ENCODE measurements at places on chromosomes 16 and 17.

- DNase-seq, result no peak
Observed at GRCh38 chr17:60383379-60383778, 8.6 kb downstream of the USP32 start.

- DNase-seq, result no peak
Observed at GRCh38 chr17:60359415-60359814, 32.5 kb downstream of the USP32 start.

DNA sequence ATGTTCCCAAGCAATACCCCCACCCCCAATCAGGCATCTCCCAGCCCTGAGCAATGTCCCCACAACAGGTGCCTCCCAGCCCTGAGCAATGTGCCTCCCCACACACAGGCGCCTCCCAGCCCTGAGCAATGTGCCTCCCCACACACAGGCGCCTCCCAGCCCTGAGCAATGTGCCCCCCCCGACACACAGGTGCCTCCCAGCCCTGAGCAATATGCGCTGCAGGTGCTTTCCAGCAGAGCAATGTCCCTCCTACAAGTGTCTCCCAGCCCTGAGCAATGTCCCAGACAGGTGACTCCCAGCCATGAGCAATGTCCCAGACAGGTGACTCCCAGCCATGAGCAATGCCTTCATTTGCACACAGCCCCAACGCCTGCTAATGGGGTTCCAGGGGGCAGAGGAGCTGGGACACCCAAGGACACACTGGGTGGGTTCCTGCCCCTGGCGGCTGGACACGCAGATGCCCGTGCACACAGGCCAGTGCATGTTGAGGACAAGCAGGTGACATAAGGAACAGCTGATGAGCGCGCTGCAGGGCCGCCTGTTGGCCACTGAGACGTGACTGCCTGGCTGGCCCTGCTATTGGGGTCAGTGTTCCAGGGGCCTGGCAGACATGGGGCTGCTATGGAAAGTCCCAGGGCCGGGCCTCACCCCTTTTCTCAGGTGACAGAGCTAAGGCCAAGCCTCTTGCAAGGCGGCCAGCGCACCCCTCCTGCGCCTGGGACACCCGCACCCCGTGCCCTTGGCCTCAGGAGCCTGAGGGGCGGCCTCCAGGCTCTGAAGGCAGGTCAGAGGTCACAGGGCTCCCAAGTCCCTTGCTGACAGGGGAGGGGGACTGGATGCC is 26.9 kb upstream of the PABPN1L start:
- DNase-seq, result no peak

- no peak for DNase-seq
Observed at GRCh38 chr17:82874011-82874835, 34.4 kb upstream of the ZNF750 start.

DNA sequence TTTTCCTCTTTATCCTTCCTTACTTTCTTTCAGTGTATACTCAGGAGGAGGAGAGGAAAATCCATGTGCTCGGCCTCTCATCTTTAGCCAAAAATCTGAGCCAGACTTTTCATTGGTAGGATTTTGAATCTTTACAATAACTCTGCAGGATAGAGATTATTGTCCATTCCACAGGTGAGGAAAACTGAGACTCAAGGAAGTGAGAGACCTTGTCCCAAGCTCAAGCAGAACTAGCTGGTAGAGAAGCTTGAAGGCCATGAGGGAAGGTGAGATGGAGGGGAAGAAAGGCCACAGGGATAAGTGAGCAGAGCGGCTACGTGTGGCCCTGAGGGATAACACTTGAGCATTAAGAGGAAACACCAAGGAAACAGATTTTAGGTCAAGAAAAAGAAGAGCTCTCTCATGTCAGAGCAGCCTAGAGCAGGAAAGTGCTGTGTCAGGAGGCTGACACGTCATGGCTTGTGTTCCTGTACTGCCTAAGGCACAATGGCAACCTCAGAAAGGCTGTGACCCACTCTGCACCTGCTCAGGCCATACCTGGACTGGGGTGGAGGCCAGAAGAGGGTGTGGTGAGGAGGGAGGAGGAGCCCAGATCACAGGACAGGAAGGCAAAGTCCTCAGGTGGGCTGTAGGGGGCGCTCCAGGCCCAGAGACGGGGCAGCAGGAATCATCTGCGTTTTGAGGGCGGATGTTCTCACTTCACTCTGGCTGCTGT is 11.9 kb downstream of the MT4 start:
- DNase-seq, result peak; percentile 27

DNA sequence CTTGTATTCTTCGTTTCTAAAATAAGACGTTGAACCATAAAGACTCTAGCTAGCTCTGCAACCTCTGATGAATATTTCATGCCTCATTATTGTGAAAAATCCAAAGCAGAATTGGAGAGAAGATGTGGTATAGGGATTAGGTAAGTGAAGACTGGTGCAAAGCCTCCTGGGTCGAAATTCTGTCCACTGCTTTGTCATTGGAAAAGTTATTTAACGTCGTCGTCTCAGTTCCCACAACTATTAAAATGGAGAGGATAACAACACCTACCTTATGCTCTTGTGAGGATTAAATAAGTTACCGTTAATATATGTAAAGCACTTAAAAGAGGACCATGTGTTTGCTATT is 1.4 kb upstream of the PRPSAP2 start:
- no peak for DNase-seq

DNA sequence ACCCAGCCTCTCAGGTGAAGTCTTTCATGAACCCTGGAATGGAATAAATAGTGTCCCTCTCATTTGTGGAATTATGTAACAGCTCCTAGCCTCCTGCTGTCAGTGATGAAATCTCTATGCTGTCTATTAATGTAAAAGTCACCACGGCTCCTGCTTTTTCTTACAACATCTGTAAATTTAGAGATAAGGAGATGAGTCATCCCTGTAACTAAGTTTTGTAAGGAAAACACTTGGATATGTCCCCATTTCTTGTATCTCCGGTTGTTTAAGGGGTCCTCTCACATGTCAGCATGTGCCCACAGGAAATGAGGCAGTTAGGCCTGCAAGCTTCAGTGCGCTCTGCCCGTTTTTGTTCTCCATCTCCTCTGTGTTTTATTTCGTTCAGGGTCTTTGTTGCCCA is 2.8 kb upstream of the NAT9 start:
- DNase-seq, result no peak

GRCh38 chr16:60137891-60138290 is 1403.8 kb upstream of the GOT2 start:
- DNase-seq, result no peak

DNA sequence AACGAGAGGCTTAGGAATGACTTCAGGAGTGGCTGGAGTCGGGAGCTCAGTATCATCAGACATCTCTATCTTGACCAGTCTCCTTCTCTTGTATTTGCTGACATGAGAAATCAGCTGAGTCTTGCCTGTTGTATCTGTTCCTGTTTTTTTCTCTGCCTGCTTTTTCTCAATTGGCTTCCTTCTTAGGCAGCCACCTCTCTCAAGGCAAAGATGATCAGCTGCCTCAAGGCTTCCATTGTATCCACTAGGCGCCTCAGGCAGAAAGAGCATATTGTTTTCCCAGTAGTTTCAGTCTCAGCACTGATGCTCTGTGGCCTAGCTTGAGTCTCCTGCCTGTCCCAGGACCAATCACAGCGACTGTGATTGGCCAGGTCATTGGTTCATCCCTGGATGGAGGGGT is 306.2 kb downstream of the CPPED1 start:
- no peak for DNase-seq

GRCh38 chr16:54957403-54958166 is 26.9 kb downstream of the IRX5 start:
- DNase-seq, result no peak
